ENCODE measurements at places on chromosomes 2 and 18.
A peak's percentile ranks its signal among the peaks of the same experiment; 100 is the strongest.

GRCh38 chr2:86382108-86382507 is 44.7 kb upstream of the REEP1 start:
- DNase-seq = no peak

DNA sequence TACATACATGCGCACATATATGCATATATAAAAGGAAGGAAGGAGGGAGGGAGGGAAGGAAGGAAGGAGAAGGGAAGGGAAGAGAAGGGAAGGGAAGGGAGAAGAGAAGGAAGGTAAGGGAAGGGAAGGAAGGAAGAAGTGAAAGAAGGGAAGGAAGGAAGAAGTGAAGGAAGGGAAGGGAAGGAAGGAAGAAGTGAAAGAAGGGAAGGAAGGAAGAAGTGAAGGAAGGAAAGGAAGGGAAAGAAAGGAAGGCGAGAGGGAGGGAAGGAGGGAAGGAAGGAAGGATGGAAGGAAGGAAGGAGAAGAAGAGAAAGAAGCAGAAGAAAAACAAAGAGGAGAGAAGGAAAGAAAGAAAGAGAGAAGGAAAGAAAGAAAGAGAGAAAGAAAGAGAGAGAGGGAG is 16.9 kb downstream of the COL6A3 start:
- DNase-seq = no peak

- DNase-seq = no peak
Observed at GRCh38 chr2:104901037-104901881, 47.3 kb downstream of the POU3F3 start.

GRCh38 chr18:59502274-59503175 is 143.5 kb upstream of the LMAN1 start:
- no peak for DNase-seq

DNA sequence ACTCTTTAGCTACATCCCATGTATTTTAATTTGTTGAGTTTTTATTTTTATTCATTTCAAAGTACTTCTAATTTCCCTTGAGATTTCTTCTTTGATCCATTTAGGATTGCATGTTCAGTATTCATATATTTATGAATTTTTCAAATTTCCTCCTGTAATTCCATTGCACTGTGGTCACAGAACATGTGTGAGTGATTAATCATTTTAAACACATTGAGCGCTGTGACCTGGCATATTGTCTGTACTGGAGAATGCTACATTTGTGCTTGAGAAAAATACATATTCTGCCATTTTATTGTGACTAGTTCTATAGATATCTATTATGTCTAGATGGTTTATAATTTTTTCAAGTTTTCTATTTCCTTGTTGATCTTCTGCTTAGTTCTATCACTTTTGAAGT is 353.7 kb downstream of the RAD51AP2 start:
- DNase-seq = no peak

- DNase-seq = no peak
Observed at GRCh38 chr2:173814306-173814705, 150.9 kb downstream of the SP3 start.

- no peak for DNase-seq
Observed at GRCh38 chr2:23386339-23387220, 1.6 kb downstream of the KLHL29 start.

GRCh38 chr18:59837586-59837985 is 62.2 kb upstream of the PMAIP1 start:
- peak; percentile 49 for DNase-seq

- no peak for DNase-seq
Observed at GRCh38 chr18:39296293-39296888, 1730.8 kb upstream of the CELF4 start.

- DNase-seq = no peak
Observed at GRCh38 chr2:67142071-67142470, 255.1 kb upstream of the ETAA1 start.

DNA sequence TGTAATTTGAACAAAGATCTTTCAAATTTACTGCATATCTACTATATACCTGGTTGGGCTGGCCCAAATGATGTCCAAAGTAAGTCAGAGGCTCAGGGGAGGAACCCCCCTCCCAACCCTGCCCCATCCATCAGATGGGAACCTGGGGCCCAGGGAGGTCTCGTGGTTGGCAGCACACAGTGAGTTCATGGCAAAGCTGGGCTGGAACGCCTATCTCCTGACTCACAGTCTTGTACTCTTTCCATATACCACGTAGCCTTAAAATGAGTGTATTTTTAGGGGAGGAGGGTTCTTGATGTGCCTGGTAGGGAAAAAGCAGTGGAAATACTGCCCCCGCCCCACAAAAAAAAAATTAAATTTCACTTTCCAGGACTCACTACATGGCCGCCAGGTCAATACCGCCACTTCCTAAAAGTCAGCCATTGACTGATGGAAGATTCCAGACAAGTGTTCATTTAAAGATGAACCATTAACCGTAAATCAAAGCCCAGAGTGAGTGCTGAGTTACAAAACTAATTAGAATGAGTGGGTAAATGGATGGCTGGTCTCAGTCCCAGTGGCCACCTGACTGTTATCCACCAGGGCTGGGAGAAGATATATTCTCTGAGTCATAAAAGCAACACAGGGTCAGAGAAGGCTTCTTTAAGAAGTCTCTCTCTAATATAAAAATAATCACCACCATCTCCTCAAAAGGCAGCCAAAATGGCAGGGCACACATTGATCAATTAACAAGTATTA is 80.5 kb downstream of the ZBTB7C start:
- no peak for DNase-seq

- DNase-seq = no peak
Observed at GRCh38 chr18:79864006-79864725, 66.4 kb downstream of the KCNG2 start.

- DNase-seq = no peak
Observed at GRCh38 chr2:168913495-168913894, 12.4 kb downstream of the G6PC2 start.

DNA sequence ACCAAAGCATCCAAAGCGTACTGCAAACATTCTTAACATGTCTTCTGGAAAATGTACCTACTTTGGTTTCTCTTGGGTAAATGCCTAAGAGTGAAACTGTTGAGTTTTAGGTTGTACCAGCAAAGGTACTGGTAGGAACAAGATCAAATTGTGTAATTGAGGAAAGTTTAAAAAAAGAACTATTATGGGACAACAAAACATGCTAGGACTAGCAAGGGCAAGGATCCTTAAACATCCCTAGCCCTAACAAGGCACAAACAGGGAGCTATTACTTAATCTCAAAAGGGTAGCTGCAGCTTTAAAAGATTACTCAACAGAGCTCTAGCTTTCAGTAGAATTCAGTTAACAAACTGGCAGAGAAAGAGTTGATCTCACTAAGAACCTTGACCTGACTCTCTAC is 56.0 kb upstream of the GRB14 start:
- DNase-seq = no peak

GRCh38 chr2:29239209-29239960 is 124.2 kb downstream of the CLIP4 start:
- DNase-seq = no peak

DNA sequence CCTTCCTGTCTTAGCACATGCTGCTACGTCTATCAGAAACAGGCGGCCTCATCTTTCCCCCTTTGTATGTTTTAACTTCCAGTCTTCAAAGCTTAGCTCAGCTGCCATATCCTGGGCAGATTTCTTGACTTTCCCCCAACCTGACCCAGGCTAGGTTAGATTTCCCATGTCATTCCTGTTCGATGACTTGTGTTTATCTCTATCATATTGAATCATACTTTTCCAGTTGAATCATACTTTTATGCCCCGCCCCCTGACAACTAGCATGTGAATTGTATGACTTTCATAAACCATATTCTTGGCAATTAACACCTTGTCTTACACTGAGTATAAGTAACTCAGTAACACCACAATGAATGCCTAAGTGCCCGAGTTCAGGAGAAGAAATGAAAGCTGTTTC is 128.3 kb downstream of the CYRIA start:
- DNase-seq = no peak

DNA sequence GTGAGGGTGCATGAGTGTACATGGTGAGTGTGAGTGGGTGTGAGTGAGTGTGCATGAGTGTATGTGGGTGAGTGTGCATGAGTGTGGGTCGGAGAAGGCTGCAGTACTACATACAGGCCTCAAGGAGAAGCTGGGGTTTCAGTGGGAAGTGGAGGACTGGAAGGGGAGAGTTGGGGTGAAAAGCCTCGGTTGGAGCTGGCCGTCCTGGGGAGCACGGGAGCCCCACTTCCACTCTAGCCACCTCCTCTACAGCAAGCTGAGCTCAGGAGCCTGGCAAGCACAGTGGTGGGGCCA is 68.7 kb upstream of the HPCAL1 start:
- no peak for DNase-seq

DNA sequence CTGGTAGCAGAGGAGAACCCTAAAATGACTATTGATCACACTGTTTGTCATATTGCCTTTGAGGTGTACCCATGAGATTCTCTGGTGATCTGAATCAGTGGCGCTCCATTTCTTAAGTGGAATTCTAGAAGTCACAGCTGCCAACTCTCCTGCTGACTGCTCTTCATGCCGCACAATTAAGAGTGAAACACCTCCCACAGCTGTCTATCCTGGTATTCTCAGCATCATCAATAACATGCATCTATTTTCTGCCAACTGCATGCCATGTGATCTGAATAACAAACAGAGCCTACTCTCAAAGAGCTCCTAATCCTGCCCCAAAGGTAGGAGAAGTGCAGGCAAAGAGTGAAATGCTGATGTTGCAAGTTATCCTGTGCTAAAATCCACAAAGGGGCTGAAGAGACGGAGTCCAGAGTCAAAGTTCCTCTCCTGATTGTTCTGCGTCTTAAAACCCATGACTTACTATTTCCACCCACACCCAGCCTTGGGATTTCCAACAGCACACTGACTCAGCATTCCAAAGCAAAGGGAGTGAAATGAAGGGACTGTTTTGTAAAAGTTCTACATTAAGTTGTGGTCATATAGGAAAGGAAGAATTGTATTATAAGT is 13.7 kb upstream of the DAPL1 start:
- DNase-seq = no peak

DNA sequence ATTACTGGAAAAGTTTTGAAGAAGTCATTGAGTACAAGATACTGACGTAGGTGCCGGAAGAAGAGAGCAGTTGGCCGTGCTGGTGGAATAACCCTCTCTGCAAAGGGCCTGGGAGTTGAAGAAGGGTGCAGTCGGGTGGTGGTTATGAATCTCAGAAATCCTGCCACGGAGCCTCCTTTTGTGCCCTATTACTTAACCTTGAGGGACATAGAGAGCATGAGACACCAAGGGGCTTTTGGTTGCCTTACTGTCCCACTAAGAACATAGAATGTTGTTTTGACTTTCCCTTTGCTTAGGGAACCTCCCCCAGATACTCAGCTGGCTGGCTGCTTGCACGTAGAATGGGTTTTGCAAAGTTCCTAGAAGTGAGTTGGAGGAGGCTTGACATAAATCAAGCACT is 1.3 kb upstream of the CD28 start:
- peak; percentile 60 for DNase-seq

DNA sequence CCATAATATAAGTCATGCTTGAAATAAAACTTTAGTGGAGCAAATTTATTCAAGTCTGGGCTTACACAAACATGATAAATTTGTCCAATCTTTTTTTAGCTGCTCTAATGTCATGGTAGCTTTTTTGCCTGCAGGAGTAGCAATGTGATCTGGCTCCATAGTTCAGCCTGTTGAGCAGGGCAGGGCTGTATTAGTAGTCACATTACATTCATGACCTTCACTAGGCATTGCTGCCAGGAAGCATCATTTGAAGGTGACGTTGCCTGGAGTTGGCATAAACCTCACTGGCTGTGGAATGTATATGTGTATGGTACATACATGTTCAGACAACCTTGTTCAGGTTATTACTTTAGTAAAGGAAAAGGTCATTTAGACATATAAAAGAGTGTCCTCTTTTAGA is 76.6 kb downstream of the CCDC85A start:
- no peak for DNase-seq

DNA sequence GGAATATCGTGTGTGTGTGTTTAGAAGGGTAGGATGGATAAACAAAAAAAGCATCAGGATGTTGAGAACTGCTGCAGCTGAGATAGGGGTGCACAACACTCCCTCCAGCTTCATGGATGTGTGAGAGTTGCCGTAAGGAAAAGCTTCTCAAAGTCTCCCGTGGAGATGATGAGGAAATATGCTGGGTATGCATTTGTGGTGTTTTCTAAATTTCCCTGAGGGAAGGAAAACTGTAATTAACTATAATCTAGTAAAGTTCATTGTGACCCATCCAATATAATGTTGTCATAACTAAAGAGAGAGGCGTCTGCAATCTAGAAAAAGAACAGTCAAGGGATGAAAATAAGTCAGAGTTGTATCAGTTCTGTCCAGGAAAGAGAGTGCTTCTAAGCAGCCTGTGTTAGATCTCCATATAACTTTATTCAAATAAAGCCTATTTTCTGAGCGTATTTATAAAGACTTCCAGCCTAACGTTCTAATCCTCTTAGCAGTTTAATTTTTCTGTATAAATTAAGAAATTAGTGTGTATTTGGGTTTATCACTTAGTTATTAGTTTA is 7.3 kb upstream of the LMAN2L start:
- DNase-seq = no peak

- DNase-seq = no peak
Observed at GRCh38 chr2:12990523-12990922, 273.8 kb downstream of the TRIB2 start.

GRCh38 chr2:13255485-13255884 is 538.7 kb downstream of the TRIB2 start:
- no peak for DNase-seq

- no peak for DNase-seq
Observed at GRCh38 chr18:23209796-23210195, 74.5 kb downstream of the CABLES1 start.

DNA sequence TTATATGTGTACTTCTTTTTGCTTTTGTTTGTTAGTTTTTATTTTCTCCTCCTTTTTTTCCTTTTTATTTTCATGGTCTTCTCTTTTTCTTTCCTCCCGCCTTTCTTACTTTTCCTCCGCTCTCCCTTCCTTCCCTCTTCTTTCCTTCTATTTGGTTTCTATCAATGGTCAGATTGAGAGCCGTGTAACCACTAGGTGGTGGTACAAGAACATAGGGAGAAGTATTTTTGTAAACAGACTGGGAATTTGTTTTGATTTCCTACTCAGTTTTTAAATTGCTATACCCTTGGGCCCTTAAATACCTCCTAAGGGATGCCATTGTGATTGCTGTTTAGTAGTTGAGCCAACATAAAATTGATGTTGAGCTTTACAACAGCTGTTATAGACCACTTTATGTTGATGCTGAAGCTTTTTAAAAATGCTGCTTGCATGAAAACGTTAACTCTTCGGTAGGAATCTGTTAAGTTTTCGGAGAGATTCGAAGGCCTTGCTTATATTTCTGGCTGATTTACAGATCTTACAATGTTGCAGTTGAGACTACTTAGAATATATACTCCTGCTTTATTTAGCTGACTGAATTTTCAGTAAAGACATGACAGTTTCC is 124.2 kb downstream of the UBE2E3 start:
- no peak for DNase-seq
